ENCODE measurements at places on chromosomes 6 and 20.

GRCh38 chr20:1813101-1813529 lies 82.1 kb upstream of the SIRPA start:
- DNase-seq, result no peak

- no peak for DNase-seq
Measured at GRCh38 chr20:48886194-48886593, 35.3 kb upstream of the ARFGEF2 start.

DNA sequence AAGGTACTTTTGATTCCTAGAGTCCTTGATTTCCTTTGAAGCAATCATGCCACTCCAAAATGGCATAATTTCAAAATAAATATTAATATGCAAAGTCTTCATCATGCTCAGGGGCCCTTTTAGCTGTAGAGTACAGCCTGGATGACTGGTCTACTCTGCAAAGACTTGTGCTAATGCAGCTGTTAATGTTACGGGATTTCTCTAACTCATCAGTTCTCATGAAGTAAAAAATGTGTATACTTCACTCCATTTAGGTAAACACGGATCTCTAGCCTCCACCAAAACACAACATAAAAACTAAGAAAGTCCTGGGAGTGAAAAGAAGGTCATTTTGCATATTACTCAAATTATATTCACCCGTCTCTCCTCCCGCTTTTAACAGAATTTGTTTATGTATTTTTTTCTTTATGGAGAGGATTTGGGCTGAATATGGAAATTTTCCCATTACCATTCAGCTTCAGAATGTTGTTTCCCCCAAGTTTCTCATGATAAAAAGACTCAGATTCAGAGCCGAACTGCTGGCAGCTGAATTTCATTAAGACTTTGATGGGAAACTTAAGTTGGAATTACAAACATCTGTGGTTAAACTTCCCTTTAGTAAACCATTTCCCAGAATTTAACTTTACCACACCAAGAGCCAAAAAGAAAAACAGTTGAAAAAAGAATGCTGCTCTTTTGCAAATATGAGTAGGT lies 8.7 kb downstream of the LAMA4 start:
- DNase-seq, result no peak

- no peak for DNase-seq
Measured at GRCh38 chr20:15759594-15759993, 813.7 kb downstream of the KIF16B start.

- no peak for DNase-seq
Measured at GRCh38 chr6:11831653-11832052, 53.0 kb upstream of the ADTRP start.

DNA sequence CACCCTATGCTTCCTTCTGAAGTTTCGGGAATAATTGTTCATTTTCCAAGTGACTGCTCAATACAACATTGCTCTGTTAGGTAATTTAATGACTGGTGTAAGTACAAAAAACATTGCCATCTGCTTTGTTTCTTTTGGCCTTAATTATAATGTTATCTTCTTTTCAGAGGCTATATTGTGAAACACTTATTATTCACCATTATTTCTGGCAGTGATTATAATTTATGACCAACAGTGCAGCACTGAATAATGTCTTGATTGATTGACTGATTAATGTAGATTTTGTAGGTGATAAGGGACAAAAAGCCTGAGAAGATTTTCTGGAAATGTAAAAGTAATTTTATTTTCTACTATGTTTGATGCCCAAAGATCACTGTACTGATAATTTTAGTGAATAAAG lies 377.7 kb downstream of the PLCB1 start:
- no peak for DNase-seq

- DNase-seq, result no peak
Measured at GRCh38 chr20:57649617-57650015, 29.4 kb upstream of the ZBP1 start.

GRCh38 chr6:5231289-5231688 lies 29.5 kb downstream of the LYRM4 start:
- no peak for DNase-seq

- DNase-seq, result no peak
Measured at GRCh38 chr6:149717255-149717587, 680 bp downstream of the LATS1 start.

GRCh38 chr6:4655196-4656025 lies 120.8 kb upstream of the CDYL start:
- no peak for DNase-seq

GRCh38 chr6:157814883-157815282 lies 8.2 kb upstream of the SNX9 start:
- no peak for DNase-seq

DNA sequence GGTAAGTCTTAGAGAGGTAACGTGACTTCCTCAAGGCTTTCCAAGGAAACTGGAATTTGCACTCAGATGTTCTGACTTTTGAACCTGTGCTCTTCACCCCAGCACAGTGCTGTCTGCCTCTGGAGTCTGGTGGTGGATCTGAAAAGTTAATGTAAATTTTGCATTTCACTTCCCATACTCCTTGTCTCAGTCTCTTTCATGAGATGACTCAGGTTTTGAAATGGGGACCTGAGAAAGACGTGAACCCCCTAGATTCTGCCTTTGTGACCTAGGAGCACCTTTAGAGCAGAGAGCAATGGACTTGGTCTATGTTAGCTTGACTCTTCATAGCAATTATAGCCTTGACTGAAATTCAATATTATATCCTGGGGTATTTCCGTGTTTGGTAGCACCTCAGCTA lies 223.0 kb downstream of the QKI start:
- DNase-seq, result no peak

DNA sequence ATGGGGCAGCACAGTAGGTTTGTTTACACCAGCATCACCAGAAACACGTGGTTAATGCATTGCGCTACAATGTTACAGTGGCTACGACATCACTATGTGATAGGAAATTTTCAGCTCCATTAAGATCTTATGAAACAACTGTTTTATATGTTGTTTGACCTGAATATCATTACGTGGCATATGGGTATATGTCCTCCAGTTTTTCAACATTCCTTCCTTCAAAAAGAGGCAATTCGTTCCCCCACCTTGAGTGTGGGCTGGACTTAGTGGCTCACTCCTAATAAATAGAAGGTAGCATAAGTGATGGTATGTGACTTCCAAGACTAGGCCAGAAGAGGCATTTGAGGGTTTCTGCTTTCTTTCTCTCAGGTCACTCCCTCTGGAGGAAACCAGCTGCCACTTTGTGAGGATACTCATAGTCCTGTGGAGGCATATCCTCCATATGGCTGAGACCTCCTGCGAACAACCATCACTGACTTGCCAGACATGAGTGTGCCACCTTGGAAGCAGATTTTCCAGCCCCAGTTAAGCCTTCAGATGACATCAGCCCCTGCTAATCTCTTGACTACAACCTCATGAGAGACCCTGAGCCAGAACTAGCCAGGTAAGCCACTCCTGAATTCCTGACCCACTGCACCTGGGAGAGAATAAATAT lies 2.3 kb upstream of the TRAM2 start:
- no peak for DNase-seq

GRCh38 chr6:125512621-125513020 lies 210.9 kb upstream of the HDDC2 start:
- no peak for DNase-seq

GRCh38 chr6:163231356-163232014 lies 183.0 kb upstream of the QKI start:
- no peak for DNase-seq

- DNase-seq, result no peak
Measured at GRCh38 chr6:7062451-7063162, 45.2 kb upstream of the RREB1 start.

- no peak for DNase-seq
Measured at GRCh38 chr20:44431502-44432234, 44.0 kb upstream of the TTPAL start.

- DNase-seq, result no peak
Measured at GRCh38 chr6:55888917-55889316, 13.5 kb upstream of the BMP5 start.

DNA sequence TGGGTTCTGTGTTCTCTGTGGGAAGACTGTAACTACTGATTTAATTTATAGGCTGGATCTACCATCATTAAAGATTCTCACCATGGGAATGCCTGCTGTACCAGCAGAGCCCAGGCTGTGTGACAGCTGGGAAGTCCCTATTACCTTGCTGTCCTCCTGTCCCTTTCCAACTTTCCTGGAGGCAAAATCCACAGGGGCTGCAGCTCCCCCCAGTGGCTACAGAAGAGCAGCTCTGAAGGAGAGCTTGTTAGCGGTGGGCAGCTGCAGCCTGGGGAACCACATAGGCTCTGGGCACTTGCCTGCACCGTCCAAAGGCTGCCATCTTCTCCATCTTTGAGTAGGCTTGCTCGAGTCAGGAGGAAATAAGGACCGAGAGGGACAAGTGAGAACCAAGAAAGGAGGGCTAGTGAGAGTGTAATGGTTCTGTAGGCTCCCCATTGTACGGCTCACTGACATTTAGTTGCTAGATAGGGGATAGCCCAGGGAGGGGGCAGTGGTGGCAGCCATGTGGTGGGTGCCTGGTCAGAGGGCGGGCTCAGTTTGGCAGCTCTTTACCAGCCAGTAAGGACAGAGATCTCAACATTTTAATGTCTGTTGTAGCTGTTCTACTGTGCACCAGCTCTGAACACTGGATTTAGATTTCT lies 155.1 kb upstream of the MLIP start:
- DNase-seq, result no peak

GRCh38 chr20:62064770-62065673 lies 659 bp downstream of the TAF4 start:
- no peak for DNase-seq

DNA sequence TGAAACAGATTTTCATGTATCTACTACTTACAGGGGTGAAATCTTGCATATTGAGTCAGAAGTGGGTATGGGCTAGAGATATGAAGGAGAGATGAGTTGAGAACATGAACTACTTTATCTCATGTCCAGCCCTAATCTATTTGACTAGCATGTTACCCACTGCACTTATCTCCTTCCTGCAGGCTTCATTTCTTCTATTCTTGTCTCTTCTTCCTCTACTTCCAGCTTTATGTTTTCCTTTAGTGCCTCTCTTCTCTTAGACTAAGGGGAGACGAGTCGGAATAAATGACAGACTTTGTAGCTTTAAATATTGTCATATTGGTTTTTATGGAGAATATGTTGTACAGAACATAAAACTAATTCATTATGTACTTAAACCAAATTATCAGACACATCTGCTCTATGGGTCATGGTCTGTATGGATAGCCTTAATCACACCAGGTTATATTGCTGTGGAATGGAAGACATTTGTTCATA lies 5.3 kb downstream of the RAB32 start:
- DNase-seq, result no peak

DNA sequence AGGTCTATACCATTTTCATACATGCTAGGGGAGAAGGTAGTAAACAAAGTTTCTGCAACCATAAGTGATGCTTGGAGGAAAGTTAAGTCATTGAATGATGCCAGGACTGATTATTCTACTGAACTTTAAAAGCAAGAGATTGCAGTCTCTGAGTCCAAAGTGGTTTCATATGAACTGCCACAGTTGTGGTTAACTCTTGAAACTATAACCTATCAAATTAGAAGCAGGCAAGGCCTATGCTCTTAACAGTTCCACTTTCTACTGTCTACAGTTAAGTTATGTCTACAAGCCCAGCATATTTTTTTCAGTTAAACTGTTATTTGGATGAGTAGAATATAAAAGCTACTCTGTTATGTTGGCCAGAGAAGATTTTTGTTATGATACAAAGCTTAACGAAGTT lies 326.5 kb upstream of the RUNX2 start:
- DNase-seq, result no peak

GRCh38 chr6:89430201-89430962 lies 2.6 kb upstream of the ANKRD6 start:
- DNase-seq, result no peak

DNA sequence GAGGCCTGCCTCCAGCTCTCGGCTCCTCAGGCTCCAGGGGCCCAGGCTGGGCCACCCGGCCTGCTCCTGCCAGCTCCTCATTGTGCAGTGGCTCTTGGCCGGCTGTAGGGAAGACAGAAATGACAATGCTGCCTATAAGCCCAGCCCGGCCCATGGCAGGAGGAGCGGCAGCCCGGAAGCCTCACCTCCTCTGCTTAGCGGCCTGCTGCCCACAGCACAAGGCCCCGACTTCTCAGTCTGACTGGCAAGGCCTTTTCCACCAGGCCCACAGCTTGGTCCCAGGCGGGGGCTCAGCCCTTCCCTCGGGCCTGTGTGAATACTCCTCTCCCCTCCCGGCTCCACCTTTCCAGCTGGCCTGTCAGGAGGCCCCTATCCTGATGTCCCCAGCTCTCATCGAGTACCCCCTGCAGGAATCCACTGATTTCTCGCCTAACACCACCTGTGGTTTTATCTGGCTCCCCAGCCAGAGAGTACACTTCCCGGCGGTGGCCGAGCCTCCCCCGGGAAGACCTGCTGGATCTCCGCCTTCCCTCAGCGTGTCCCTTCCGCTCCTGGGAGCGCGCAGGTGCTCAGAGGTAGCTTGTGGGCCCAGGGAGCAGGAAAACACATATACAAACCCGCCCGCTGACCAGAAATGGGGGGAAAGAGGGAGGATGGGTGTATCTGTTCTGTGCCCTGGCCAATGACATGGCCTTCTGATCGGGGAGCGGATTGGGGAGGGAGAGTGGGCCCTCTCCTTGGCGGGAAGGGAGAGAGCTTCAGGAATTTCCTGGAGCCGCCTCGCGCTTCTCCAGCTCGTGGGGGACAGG lies 963 bp downstream of the DDRGK1 start:
- no peak for DNase-seq

DNA sequence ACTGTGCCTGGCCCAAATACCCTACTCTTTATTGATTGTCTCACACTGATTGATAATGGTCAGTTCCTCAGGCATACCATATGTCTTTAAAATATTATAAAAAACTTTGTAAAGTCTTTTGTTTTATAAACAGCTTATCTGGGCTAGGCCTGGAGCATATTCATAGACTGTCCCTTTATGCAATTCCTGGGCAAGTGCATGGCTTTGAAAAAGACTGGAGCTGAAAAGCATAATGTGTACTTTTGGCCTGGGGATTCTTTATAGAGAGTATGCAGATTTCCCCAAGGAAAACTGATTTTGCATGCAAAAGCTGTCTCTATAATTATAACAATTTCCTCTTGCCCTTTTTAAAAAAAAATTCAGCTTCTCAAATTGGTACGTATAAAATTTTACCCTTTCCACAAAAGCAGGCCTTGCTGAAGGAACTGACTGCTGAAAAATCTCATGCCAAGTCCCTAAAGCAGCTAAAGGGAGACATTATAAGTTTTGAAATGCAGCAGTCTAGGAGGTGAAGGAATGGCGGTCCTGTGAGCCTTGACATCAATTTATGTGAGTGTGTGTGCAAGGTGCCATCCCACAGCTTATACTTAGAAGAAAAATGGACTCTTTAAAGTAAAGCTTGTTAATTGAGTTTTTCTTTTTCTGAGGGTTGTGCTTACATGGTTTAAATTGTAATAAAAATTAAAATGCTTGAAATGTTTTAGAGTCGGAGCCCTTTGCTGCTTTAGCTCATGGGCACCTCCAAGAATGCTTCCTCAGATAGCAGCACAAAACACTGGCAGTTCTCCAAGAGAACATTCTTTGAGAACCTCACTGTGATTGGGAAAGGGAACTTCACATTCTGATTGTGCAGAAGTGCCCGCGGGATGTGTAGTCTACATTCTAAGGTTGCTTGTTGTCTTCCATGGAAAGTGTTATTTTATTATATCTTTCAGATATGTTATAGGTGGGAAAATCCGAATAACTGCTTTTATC lies 43.9 kb downstream of the PLCB4 start:
- DNase-seq, result no peak
